ENCODE measurements at places on chromosomes 5 and 9. TPM values are rescaled to one million over a fixed set of nuclear protein-coding genes. Genes with fewer than 3 reads are reported as not detected.

CANX gene
- 163 TPM for polyA plus RNA-seq

IFNA13 gene
- not detected for polyA plus RNA-seq

LCN12 gene
- polyA plus RNA-seq: 0.68 TPM

PPP3R2 gene
- not detected for polyA plus RNA-seq

PRDM9 gene
- polyA plus RNA-seq: not detected

All from GM23338 (cell line).